NCI-H1930 (cell line): ENCODE measurements at places on chromosomes 7 and 10.

DNA sequence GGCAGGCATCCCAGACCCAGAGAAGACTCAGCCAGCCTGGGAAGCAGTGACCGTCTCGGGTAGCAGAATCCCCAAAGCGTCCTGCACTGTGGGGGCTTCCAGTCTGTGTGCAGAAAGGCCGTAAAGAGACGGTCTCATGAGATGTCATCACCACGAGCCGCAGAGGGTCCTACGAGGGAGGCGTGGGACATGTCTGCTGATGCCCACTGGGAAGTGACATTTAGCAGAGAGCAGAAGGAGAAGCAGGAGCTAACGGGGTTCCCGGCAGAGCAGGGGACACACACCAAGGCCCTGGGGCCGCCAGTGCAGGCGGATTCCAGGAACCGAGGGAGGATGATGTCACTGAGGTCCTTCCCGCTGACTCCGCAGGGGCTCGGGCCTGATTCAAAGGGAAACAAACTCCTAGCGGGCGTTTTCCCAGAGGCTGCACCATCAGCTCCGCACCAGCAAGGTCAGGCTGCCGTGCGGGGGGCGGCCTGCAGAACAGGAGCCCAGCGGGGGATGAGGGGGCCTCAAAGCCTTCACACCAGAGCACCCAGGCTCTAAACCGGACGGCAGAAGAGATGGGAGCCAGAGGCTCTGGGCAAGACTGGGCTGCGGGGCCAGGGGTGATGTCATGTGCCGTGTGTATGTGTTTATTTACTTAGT is 85.4 kb upstream of the PDGFA start:
- DNase-seq = no peak

DNA sequence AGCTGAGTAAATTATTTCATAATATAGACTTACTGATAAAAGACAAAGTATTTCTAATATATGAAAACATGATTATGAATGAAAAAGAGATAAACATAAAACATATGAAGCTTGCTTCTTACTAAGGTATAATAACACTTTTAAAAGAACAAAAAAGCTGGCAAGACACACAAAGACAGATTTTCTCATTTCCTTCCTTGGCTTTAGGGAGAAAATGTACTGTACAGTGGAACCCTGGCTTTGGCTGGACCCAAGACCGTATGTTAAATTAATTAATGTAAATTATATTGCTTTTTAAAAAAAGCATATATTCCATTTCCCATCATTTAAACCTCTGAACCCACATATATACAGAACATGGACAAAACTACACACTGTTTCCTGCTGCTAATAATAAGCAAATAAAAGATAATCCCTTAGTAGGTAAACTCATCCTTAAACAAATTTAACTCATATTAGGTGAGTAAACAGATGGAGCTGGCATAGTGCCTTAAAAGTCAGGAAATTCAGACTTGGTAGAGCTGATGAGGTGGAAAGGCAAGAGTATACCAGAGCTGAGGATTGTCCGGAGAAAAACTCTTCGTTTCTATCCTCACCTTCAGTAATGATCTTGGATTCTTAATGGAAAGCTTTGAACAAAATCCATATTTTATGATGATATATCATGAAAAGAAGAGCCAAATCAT is 1016.4 kb upstream of the KCND2 start:
- no peak for DNase-seq

DNA sequence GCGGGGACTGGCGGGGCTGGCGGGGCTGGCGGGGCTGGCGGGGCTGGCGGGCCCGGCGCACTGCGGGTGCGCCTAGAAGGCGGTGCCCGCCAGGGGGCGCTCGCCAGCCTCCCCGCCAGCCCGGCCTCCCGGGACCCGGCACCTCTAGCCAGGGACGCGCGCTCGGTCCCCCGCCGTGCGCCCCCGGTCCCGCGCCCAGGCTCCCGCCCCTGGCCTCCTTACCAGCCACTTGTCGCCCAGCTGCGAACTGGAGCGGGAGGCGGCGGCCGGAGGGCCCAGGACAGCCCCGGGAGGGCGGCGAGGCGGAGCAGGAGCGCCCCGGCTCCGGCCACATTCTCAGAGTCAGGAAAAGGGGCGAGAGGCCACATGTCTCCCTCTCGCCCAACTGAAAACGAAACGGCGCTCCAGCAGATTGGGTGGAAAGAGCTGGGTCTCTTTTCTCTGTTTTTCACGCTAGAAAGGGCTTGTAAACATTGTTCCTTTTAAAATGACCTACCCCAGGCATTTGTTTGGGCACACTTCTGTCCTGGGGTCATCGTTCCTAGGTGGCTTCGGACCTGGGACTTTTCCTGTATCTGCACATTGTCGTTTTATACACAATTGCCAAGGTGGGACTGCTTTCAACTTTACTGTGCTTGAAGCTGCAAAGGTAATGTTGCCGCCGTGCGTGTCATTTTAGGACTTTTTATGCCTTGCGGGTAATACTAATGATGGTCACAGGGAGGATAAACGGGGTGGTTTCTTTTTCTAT is 378 bp upstream of the PRKCQ start:
- DNase-seq = no peak

GRCh38 chr7:123795917-123796316 is 47.1 kb upstream of the WASL start:
- DNase-seq = no peak

- peak; percentile 69 for DNase-seq
These were observed 26.4 kb downstream of the MYL10 start for GRCh38 chr7:101602484-101603241.

- DNase-seq = no peak
These were observed 30.2 kb upstream of the CARD11 start for GRCh38 chr7:3073763-3074458.

DNA sequence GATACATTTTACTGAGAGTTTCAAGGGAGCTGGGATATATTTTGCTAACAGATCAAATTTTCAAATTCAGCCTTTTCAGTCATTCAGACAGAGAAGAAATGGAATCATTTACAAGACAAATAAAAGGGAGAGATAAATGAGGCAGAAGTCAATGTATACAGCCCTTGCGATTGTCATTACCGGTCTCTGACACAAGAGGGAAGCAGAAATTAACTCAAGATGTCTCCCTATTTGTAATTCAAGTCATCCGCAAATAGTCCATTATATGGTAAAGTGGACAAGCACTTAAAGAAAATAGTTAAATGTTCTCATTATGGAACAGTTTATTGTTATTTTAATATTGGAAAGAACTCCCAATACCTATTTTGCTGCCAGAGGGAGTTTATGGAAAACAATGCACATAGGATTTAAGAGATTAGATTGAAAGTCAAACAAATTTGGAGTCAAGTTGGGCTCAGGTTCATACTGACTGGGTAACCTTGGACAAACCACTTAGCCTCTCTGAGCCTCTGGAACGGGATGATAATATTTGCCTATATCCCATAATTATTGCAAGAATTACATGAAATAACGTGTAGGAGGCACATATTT is 89.3 kb upstream of the PRKCQ start:
- no peak for DNase-seq

GRCh38 chr7:31948029-31948428 is 122.2 kb downstream of the PDE1C start:
- DNase-seq = no peak

DNA sequence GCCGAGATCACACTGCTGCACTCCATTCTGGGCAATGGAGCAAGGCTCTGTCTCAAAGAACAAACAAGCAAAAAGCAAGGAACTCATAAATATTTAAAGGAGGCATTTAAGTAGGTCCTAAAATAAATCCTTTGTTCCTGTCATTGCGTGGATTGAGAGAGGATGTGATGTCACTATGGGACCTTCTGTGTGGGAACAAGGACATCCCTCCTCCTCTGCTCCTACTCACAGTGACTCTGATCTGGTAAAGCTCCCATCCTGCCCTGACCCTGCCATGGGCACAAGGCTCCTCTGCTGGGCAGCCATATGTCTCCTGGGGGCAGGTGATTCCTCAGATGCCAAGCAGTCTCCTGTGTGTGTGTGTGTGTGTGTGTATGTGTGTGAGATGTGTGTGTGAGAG is 74.1 kb upstream of the PRSS58 start:
- no peak for DNase-seq

DNA sequence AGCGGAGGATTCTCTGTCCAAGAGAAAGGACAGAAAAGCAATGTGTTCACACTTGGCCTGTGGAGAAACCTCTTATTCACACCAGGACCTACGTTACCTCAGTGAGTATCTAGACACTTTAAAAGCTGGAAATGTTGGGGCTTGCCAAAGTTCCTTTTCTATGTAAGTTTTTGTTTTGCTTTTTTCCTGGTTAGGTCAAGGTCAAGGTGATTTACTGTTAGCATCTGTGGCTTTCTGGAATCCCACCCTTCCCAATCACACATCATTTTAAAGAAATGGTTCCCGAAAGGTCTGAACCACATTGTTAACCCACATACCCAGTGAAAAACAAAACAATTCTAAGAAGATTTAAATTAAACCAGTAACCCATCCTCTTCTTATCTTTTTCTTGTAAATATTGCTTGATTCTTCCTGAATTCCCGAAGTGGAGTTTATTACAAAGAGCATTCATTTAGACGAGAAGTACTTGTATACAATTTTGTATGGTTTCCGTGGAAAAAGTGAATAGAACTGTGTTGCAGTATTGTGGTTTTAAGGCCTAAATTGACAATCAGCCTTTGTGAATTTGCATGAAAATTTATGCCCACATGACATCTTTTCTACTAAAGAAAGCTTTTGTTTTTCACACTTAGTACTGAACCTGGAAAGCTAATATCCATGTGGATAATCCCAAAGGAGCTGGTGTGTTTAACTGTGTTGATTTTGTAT is 827.0 kb upstream of the IGFBP3 start:
- DNase-seq = no peak

GRCh38 chr10:17427201-17427600 is 27.2 kb downstream of the ST8SIA6 start:
- no peak for DNase-seq

- no peak for DNase-seq
These were observed 305.4 kb downstream of the CSTF2T start for GRCh38 chr10:51394039-51394438.

GRCh38 chr10:22319547-22319979 is 1.3 kb upstream of the BMI1 start:
- DNase-seq = no peak

DNA sequence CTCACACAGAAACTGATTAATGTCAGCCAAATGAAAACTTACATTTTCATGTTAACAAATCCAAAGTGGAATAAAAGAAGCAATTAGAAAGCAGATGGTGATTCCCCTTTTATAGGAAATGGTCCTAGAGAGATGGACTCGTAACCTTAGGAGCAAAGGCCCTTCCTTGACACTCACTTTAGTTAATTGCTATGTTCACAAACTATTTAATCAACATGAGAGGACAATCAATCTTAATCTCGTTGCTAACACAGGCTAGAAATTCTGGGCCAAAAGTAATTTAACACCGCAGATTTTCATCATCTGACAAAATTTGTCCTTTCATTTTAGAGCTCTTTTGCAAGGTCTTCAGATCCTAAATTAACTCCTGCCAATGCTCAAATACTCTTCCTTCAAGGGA is 64.0 kb upstream of the DNAJB12 start:
- no peak for DNase-seq

- no peak for DNase-seq
These were observed 92.2 kb downstream of the SPDYE5 start for GRCh38 chr7:75584354-75584753.

GRCh38 chr10:132539431-132539839 is 1.8 kb downstream of the INPP5A start:
- DNase-seq = no peak

GRCh38 chr7:140478246-140479061 is 851 bp downstream of the MKRN1 start:
- no peak for DNase-seq

DNA sequence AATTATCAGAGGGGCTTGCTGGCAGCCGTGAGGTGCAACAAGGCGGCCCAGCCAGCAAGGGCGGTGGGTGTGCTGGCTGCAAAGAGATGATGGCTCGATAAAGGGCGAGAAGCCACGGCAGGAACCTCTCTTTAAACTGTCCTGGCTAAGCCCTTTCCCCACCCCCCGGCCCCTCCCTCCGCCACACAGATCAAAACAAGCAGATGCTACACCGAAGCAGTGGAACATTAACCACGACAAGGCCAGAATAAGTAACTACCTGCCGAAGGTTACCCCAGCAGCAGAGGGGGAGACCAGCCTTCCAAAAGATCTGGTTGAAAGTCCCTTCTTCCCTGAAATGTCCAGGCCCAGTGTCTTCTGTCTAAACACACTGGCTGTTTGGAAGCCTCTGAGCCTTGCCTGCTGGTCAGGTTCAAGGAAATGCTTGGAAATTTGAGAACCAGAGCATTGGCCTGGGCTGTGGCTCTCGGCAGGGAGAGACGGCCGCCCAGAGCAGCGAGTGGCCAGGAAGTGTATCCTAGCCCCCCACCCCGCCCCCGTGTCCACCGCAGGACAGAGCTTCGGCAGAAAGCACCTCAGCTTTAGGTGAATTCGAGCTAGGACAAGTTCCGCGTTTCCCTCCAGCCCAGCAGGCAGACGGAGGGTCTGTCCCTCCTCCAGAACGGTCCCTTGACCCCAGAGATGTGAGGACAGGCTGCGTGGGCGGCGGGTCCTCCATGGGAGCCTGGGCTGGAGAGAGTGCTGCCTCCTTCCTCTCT is 2.1 kb downstream of the FAM20C start:
- DNase-seq = no peak

- DNase-seq = no peak
These were observed 158.2 kb downstream of the ARHGAP12 start for GRCh38 chr10:31770307-31770902.

- no peak for DNase-seq
These were observed 273.4 kb downstream of the DIP2C start for GRCh38 chr10:416091-416515.

DNA sequence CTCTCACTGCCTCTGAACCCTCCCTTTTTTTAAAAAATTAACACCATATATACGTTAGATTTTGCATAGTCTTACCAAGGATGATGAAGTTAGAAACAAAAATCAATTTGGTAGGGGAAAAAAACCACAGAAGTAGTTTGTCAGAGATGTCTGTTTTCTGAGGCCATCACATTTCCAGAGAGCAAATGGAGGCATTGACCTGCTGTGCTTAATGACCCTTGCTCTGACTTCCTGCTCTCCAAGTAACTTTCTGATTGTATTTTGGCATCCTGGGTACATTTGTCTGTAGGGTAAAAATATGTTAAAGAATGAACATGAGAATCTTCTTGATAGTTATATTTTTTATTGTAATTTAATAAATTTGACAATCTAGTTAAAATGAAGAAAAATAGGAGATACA is 140.2 kb downstream of the LCOR start:
- no peak for DNase-seq

- DNase-seq = no peak
These were observed 57.7 kb downstream of the TRUB1 start for GRCh38 chr10:114995468-114996247.
